ENCODE measurements at places on chromosomes 1 and 21.

DNA sequence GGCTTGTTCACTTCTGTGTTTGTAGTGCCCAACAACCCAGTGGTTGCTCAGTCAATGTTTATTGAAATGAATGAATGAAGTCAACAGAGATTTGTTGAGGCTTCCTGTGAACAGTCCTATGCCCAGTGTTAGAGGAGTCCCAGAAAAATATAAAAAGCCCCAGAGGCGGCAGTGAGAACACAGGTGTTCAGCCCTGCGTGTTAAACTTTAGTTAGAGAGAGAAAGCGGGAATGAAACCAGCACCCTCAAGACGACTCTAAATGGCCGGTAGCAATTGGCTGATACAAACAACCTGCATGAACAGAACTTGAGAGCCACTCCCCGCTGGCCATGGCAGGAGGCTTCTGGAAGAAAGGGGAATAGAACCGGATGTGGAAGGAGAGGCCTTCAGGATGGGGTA is 22.6 kb downstream of the TMEM51 start:
- DNase-seq, result no peak

DNA sequence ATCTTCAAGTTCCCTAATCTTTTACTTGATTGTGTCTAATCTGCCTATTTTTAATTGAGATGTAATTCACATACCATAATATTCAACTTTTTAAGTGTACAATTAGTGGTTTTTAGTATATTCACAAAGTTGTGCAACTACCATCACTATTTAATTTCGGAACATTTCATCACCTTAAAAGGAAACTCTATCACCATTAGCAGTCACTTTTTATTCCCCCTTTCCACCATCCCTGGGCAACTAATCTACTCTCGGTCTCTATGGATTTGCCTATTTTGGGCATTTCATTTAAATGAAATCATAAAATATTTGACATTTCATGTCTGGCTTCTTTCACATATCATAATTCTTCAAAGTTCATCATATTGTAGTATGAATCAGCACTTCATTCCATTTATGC is 30.6 kb upstream of the HYI start:
- DNase-seq, result no peak

DNA sequence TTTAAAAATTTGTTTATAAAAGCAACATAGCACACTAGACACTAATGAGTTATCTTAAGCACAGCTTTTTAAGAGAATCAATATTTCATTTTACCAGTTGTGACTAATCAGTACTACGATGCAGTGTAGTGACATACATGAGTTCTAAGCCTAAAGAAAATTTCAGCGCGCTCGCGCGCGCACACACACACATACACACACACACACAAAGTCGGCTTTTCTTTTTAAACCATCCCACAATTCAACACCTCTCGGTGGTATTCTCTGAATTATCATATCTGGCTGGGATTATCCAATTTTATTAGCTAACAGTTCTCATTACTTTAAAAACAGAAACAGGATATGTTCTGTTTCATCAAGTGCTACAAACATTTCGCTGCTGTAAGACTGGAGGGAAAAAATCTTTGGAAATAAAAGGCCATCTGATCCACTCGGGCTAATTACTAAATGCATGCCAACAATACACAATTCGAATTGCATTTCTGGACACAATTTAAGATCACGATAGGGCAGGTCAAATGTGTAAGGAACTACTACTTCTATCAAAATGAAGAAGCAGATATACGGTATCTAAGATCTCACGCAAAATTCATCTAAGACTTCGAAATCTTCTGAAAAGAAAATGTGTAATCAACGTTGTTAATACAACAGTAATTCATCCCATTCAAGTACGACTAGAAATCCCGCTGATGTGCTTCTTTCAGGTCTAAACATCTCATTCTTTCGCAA is 1.2 kb downstream of the TUT4 start:
- no peak for DNase-seq

DNA sequence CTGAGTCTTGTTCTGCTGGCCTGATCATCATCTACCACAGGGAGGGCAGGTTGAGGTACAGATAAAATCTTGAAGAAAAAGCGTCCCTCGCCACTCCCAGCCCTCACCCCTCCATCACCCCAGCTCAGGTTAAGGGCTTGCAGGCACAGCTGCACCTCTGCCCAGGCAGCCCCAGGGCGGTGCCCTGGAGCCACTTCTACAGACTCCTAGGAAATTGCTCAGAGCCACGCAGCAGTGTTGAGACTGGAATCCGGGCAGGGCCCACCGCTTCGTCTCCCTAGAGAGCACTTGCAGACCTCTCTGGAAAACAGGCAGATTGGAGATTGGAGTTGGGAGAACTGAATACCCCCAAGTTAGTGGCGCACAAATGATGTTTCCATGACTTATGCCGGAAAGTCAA is 35.3 kb downstream of the VN1R5 start:
- no peak for DNase-seq

DNA sequence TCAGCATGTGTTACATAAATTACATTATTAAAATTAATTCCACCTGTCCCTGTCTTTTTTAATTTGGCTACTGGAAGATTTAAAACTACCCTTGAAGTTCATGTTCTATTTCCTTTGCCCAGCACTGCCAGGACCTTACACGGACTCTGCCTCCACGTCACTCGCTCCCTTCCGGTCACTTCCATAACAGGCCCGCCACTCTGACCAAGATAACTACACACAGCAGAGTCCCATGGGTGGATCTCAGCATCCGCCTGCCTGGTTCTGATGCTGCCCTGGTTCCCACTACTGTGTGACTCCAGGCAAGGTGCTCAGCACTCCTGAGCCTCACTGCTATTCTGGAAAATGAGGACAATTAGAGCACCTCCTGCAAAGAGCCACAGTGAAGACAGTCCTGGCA is 153.3 kb upstream of the ERG start:
- no peak for DNase-seq

DNA sequence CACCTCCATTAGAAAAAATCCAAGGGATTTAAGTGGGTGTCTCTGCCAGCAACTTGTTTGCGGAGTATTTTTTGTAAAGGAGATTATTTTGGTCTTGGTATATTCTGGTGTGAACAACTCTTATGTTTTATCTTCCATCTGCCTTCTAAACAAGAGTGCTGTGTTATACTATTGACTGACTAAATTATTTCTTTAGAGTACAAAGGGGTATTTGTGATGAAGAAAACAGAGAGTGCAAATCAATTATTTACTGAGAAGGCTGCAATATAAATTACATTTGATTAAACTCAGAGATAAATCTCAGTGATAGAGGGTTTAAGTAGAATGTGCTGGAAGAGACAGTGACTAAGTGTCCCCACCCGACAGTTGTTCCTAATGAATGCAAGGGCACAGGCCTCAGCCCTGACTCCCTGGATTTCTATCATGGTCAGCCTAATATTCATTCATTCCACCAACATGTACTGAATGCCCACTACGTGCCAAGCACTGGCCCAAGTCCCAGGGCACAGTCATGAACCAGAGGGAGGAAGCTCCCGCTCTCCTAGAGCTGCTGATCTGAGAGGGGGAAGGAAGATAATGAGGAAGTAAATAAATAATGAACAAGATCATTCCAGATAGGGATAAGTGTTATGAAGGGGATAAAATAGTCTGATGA is 196.9 kb upstream of the C8B start:
- DNase-seq, result no peak

- DNase-seq, result no peak
These were observed 19.3 kb downstream of the OBSCN start for GRCh38 chr1:228226956-228227791.
